CD4-positive, alpha-beta T cell treated with Interleukin-15 for 1 hour (primary cell): ENCODE measurements at places on chromosomes 3 and 15.
A peak's percentile ranks its signal among the peaks of the same experiment; 100 is the strongest.

- DNase-seq: no peak
Measured at GRCh38 chr15:46660096-46660842, 1025.4 kb downstream of the SQOR start.

DNA sequence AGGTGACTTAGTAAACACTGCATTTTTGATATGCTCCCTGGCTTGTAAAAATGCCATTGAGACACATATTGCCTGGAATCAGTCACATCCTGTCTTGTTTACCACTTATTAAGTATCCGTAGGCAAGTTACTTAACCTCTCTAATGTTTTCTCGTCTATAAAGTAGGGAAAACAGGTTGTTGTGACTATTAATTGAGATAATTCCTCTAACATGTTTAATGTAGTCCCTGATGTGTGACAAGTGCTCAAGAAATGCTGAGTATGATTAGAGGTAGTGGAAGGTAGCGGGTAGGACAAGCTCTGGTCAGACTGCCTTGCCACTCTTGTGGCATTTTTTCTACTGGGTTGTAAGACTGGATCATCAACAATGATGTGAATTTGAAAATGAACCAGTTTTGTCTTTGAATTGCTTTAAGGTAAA is 54.1 kb downstream of the NFKBIZ start:
- no peak for DNase-seq

DNA sequence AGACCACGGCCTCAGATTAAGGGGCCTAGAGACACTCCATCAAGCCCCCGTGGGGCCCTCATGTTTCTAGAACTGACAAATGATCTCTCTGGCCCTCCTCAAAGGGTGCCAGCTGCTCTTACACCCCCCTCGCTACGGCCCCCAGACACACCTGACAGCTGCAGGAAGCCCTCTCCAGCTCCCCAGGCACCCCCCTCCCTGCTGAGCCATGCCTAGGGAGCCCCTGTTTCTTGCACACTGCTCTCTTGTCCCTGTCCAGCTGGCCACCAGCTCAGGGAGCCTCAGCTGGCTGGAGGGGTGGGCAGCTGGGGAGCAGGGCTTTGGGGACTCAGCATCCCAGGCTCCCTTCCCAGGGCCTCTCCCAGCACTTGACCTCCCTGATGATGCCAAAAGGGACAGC is 14.8 kb downstream of the TNK2 start:
- DNase-seq: no peak

- no peak for DNase-seq
Measured at GRCh38 chr15:36617529-36618196, 38.2 kb downstream of the CDIN1 start.

GRCh38 chr3:144272680-144273079 is 301.1 kb downstream of the DIPK2A start:
- DNase-seq: no peak

- no peak for DNase-seq
Measured at GRCh38 chr15:65286069-65286703, 497 bp downstream of the PARP16 start.

GRCh38 chr15:74776821-74777768 is 4.8 kb upstream of the CSK start:
- DNase-seq: peak; percentile 84

DNA sequence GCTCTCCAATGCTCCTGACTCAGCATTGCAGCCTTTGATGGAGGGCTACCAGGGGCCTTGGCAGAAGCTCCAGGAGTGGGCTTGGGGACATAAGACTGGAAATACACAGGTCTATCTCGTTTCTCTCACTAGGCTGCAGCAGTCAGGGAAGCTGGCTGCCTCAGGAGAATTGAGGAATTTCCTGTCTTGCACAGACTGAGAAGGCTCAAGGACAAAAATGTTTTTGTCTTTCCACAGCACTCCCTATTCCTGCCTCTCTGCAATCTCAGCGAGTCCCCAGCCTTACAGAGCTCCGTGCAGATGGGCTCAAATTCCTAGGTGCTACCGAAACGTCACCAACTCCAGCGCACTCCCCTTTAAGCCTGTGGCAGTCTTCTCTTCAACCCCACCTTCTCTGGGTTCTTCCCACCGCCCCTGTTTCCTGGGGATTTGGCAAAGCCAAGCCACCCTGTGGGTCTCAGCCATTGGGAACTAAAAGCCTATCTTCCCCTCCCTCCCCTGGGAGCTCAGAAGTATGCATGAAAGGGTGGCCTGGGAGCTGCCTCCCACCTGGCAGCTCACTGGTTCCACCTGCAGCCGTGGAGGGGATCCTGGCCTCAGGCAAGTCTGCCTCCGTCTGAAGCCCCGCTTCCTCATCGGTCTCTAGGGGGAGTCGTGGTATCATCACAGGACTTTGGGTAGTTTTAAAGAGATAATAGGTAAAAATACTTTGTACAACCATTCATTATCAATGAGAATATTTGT is 322.6 kb upstream of the FRG2C start:
- no peak for DNase-seq

GRCh38 chr15:70142322-70143191 is 44.8 kb upstream of the TLE3 start:
- peak; percentile 62 for DNase-seq

- no peak for DNase-seq
Measured at GRCh38 chr3:42254566-42254965, 11.4 kb downstream of the CCK start.

GRCh38 chr3:155520463-155520862 is 224.4 kb downstream of the PLCH1 start:
- DNase-seq: no peak

GRCh38 chr15:49863431-49864224 is 242.8 kb downstream of the DTWD1 start:
- DNase-seq: no peak

- no peak for DNase-seq
Measured at GRCh38 chr3:10772271-10773161, 43.5 kb upstream of the SLC6A11 start.

- no peak for DNase-seq
Measured at GRCh38 chr3:106161246-106161645, 292.4 kb upstream of the CBLB start.

- no peak for DNase-seq
Measured at GRCh38 chr15:100802421-100803170, 77.0 kb upstream of the ALDH1A3 start.

DNA sequence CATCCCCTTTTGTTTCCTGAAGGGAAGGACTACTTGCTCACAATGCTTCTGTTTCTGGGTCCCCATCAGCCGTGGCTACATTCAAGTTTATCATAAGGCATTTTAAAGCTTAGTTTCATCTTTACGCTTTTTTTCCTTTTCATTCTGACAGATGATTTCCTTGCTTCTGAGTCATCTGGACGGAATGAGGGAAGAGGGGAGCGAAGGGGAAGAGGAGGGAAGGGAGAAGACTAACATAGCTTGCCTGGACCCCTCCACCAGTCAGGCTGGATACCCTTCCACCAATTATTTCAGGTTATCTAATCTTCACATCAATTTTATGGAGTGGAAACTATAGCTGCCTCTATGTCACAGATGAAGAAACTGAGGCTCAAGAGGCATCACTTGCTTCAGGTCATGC is 27.6 kb downstream of the FAM3D start:
- DNase-seq: no peak

DNA sequence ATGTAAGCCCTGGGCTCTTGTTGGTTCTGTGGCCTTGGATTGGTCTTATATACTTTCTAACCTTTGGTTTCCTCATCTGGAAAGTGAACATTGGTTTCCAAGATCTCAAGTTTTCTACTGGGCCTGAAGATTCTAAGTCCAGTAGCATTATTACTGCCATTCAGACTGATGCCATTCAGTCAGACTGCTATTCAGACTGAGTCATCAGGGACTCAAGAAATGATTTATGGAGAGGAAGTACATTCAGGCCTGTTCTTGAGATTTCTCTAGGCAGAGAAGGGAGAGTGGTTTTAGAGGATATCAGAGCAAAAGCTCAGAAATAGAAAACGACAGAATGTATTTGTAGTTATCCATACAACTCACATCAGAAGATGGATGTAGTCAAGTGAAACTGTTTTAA is 557.2 kb downstream of the NR2F2 start:
- no peak for DNase-seq

DNA sequence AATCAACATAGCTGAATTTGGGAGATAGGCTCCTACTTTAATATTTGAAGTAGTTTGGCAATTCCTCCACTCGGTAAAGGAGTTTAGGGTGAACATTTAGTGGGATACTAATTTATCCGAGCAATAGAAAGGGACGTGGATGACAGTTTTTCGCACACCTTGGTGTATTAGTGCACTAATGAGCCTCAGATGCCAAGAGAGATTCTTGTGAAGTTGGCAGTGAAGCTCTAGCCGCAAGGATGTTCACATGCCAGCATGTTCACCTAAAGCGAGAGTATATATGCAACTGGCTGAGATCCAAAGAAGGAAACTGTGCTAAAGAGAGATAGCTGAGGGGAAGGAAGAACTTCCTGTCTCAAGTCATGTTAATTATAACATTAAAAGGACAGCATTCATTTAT is 58.5 kb downstream of the TGFBR2 start:
- no peak for DNase-seq

GRCh38 chr15:90000186-90001001 is 730 bp upstream of the ZNF710 start:
- DNase-seq: no peak

DNA sequence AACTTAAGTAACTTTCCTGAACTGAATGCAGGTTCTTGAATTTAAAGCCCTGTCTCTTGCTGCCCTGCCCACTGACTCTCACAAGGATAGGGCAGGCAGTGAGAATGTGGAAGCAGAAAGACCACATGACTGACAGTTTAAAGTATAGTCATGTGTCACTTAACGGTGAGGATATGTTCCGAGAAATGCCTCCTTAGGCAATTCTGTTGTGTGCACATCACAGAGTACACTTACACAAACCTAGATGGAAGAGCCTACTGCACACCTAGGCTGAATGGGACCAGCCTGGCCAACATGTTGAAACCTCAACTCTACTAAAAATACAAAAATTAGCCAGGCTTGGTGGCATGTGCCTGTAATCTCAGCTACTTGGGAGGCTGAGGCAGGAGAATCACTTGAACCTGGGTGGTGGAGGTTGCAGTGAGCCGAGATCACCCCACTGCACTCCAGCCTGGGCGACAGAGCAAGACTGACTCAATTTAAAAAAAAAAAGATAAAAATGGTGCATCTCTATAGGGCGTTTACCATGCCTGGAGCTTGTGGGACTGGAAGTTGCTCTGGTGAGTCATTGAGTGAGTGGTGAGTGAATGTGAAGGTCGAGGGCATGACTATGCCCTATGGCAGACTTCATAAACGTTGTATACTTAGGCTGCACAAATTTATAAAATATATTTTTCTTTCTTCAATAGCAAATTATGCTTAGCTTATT is 18.9 kb upstream of the COPG1 start:
- DNase-seq: peak; percentile 66

DNA sequence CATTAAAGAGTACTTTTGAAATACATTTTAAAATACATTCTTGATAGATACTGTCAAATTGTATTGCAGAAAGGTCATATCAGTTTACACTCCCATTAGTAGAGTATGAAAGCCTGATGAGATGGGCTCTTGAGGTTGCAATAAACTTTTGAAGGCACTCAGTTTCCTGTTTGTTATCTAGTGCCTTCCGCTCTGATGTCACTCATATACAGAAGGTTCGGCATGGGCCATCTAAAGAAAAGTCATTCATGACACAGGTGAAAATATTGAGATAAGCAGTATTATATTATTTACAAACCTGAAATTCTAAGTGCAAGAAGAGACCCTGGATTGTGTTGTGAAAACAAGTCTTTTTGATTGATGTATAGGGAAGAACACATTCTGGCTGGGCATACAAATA is 36.5 kb upstream of the DENND4A start:
- DNase-seq: peak; percentile 45

GRCh38 chr3:198021320-198021719 is 61.3 kb downstream of the LMLN start:
- no peak for DNase-seq

DNA sequence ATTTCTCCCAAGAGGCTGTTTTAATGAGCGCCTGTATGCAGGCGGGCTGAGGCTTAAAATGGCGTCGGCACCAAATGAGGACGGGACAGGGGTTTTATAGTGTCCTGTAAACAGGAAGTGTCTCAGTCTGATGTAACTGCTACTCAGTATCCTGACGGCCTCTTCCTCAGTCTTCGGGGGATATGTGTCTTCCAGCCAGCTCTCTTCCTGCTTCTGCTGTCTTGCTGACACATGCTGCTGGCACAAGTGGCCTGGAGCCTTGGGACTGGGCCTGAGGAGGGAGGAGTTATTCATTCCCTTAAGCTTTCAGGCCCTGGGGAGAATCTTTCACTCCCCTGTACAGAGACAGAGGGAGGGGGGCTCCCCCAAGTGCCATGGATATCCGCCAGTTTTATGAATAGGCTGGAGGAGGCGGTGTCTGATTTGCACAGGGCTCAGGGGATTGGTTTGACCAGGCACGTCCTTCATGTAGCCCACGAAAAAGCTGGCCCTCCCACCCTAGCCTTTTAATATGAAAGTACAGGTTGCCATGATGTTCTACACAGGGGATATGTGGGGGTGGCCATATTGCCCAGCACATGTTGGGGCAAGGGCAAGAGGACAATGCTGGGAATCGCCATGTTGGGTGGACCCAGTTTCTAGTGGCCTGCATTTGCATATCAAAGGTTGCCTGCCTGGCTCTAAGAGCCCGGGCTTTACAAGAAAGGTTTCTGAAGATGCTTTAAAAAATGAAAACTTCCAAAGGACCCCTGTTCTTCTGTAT is 19.9 kb downstream of the NDUFB4 start:
- DNase-seq: no peak

DNA sequence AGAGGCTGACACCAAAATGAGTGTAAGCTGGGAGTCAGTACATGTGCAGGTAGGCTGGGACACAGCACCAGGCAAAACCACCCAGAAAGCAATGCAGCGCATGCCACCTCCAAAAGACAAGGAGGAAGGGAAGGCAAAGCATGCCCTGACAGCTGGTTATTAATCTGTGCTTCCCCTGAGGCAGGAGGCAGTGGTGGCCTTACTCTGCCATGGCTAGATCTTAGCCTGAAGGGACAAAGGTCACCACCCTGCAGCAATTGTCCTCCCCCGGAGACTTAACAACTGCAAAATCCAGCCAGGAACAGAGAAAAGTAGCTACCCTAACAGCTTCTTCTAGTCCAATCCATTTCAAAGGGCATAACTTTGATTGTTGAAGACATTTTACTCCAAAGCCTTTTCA is 73.7 kb downstream of the PLD1 start:
- DNase-seq: no peak

GRCh38 chr3:23201154-23201838 is 1.8 kb upstream of the UBE2E2 start:
- no peak for DNase-seq

GRCh38 chr3:12342151-12342550 is 53.3 kb downstream of the PPARG start:
- no peak for DNase-seq

GRCh38 chr3:78642226-78643035 is 1125.4 kb downstream of the ROBO1 start:
- DNase-seq: no peak

GRCh38 chr3:69938931-69939330 is 60.6 kb upstream of the SAMMSON start:
- DNase-seq: no peak
